Transverse colon (tissue), 4 donors: ENCODE measurements at places on chromosomes 2 and 18.

GRCh38 chr2:169039702-169040101, 8.6 kb upstream of the ABCB11 start:
- DNase-seq = no peak

- DNase-seq = no peak
Observed at GRCh38 chr2:120783371-120783791, 47.7 kb downstream of the GLI2 start.

DNA sequence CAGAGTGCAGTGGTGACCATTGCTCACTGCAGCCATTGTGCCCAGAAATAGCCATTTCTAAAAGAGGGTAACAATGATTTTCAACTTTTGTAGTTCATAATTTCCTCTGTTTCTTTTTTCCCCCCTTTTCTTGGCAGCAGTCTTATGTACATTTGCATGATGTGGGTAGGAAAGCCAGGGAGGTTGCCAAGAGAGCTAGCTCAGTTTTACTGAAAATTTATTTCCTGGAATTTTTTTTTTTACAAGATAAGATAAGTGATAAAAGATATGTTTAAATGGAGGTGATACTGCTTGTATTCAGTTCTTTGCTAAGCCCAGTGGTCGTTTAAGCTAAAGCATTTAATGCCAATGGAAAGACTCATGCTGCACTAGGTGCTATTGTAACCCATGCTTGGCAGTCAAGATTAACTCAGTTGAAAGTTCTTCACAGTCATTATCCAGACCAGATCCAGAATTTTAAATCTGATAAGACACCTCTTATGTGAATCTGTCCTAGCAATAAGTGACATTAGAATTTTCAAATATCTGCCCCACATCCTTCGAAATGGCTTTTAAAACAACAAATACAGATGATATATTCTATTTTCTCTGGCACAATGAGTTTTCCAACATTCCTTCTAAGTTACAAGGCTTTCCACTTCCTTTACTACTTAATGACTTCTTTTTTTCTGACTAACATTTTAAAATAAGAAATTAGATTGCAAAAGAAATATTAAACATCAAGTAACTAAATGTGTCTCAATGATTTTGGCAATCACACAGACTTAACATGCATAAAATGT, 4.4 kb upstream of the ATP8B1 start:
- no peak for DNase-seq

GRCh38 chr2:98731041-98731893, at the start of gene MGAT4A:
Gene MGAT4A (minus strand): TSS chr2:98731132. CDS start chr2:98726332, 4,800 bp downstream.
- peak; percentile 88 for DNase-seq
